NCI-H524 (cell line): ENCODE measurements at places on chromosomes 13 and 19.

DNA sequence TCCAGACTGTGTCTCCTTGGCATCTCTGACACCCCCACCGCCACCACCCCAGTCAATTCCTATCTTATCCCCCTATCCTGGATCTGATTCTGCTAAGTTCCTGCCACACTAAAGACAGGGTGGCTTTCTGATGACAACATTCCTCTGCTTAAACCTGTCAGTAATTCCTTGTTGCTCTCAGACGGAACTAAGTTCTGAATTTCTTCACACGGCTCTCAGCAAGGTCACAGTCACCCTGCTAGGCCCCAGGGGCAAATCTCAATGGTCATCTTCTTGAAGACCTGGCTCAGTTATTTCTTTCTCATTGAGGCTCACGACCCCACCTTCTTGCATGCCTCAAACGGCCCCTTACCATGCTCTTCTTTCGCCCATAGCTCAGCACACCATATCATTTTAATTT lies 7.6 kb downstream of the ALOX5AP start:
- DNase-seq: no peak

DNA sequence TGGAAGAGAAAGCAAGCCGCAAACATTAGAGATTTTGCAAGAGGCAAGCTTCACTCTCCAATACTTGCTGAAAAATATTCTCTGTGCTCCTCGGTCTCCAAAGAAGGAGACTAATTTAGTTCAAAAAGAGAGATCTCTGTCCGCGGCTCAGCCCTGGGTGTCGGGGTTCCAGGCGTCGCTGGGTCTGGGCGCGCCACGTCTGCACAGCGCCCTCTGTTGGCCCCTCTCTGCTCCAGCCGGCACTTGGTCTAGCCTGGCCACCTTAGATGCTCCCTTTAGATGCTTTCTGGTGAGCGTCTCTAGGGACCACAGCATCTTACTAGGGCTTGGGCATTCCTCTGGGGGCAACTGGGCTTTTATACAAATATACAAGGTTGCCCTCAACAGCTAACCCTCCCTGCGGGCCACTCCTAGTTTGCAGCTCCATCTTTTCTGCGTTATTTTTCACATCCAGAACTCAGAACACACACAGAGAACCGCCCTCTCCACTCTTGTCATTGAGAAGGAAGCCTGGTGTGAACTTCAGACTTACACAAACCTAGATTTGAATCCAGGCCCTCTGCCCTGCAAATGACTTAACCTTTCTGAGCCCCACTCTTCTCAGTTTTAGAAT lies 78.3 kb downstream of the CYSLTR2 start:
- no peak for DNase-seq

- DNase-seq: no peak
Observed at GRCh38 chr19:35381318-35381717, 10.4 kb downstream of the GPR42 start.

DNA sequence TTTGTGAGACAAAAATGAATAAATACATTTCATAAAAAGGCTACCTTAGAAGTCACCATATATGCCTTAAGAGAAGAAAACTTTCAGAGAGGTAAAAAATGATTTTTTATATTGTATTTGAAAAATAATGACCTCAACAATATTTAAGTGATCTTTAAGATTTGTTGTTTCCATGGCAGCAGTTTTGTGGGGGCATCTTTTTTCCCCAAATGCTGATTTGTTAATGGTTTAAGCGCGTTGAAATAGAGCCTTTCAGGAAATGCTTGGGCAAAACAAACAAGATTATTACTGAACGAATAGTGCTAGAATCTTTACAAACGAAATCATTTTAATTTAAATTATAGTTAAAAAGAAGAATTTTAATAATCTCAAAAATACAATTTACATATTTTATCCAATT lies 103.1 kb upstream of the MYO16 start:
- no peak for DNase-seq
